Stimulated activated CD8-positive, alpha-beta memory T cell treated with anti-CD3 and anti-CD28 coated beads, Interleukin-7, amount 100 ng/mL, for 1 hour (primary cell): ENCODE measurements at places on chromosomes 7 and 10.

DNA sequence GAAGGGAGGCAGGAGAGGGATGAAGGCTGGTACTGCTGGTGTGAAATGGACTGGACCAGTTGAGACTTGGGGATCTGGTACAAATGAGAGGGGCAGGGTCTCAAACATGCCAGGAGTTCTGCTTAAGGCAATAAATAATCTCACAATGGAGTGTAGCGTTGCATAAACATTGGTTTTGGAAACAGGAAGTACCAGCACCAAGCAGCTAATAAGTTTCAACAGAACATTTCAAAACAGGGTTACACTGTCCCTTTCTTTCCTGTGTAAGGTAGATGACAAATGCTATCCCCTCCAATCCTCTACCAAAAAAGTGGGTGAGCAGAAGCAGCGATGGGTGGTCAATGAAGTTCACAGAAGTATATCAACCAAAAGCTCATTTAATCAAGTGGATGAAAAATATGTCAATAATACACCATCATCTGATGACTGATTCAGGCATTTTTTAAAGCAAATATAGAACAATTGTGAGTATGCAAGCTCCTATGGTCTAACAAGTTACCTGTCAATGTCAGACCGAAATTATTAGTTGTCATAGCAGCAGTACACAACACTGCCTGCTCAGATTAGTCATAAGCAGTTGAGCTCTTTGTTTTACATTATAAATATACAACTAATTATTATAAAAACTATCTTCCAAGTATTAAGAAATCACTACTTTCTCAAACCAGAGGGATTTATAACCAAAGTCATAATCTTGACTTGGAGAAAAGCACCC lies 220.0 kb downstream of the FAM107B start:
- no peak for DNase-seq

DNA sequence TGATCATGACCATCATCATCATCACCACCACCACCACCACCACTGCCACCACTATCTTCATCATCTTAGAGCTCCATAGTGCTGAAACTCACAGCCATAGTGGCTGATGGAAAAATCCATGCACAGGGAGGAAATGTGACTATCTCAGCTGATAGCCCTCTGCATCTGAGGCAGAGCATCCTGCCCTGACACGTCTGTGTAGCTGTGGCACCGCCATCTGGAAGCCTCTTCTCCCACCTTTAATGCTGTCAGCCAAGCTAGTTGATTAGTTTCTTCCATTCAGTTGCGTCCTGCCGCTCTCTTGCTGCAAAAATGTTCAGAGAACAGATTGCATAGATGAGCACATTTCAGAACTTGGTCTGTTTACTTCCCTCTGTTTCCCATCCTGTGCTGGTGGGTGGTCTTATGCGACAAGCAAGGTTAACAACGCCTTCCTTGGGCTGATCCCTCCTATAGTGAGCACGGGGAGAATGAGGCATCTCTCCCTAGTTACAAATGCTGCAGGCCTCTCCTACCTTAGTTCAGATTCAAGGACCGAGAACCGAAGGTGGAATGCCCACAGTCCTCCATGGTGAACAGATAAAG lies 478.6 kb downstream of the PLXNA4 start:
- no peak for DNase-seq

DNA sequence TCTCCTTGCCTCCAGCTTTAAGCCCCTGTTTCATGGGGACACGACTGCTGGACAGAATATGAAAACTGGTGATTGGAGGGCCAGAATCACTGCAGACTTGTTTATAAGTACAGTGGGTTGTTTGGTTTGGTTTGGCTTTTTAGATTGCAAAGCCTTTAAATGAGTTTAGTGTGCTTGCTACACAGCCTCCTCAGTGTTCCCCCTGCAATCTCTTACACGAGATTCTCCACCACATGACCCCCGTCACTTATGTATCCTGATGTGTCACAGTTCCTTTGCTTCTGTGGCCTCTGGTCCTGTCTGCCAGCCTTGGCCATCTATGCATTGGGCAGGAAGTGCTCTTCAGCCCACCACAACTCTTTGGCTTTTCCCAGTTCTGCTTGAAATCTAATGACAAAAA lies 103.7 kb upstream of the ANKRD1 start:
- no peak for DNase-seq

GRCh38 chr10:73591935-73592699 lies 975 bp upstream of the USP54 start:
- no peak for DNase-seq

DNA sequence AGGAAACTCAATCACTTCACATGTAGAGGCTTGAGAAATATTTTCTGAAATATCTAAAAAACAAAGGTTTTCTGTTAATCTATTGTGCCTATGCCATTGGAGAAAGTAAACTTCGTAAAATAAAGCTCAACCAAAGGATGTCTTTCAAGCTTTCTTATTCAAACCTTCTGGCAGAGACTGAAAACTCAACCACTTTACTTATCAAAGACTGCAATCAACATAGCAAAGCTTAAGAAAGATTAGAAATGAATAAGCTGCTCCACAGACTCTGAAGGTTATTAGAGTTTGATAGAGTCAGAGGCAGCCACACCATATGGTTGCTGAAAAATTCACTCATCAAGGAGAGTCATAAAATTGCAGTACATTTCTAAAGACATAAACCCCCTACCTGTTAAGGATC lies 245.8 kb upstream of the MEOX2 start:
- no peak for DNase-seq

GRCh38 chr7:107696330-107696946 lies 35.8 kb downstream of the SLC26A4 start:
- no peak for DNase-seq
